CD4-positive, CD25-positive, alpha-beta regulatory T cell (primary cell): ENCODE measurements at places on chromosomes 2 and 18. TPM values are rescaled to one million over a fixed set of nuclear protein-coding genes. Genes with fewer than 3 reads are reported as not detected.

Gene IL1RN
- not detected for total RNA-seq

Gene SLC5A7
- total RNA-seq: not detected

Gene LRP2
- total RNA-seq: not detected

Gene CMPK2
- total RNA-seq: 7.4 TPM

Gene CLEC4F
- not detected for total RNA-seq

Gene NXPH2
- not detected for total RNA-seq

DNA sequence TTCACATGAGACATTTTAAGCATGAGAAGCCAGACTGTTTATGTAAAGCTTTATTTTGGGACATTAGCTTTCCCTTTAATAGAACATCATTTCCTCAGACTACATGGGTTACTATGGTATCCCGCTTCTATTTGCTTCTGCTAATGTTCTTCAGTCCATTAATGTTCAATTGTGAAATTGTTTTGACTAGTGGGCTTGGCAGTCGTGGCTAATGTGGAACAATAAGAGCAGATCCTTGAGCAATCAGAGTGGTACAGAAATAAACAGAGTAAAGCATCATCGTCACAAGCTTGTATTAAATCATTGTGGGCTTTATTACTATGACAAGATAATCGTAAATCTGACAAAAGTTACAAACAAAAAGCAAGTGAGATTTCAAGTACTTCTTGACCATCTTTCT lies 60.2 kb downstream of the PDE1A start:
- H3K4me1 ChIP-seq: no peaks in the 10 kb centered on the region
- no peak overlapping the region for H3K4me3 ChIP-seq
- H3K27ac ChIP-seq: no peak overlapping the region
- H3K36me3 ChIP-seq: no peaks in the 10 kb centered on the region

DNA sequence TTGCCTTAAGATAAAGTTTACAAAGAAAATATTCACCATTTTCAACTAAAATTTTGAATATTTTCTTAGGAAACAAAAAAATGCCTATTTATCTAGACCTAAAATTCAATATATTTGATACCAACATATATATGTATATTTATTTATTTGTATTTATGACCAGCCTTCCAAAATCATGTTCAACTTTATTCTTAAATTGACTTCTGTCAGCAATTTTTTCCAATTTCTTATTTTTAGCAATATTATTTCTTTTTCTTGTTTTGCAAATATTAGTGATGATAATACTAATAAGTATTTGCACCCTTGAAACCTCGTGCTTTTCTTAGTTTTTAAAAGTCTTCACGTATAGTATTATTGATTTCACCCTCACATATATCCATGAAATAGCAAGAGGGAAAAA lies 68.2 kb upstream of the PHLPP1 start:
- H3K36me3 ChIP-seq: no peaks in the 10 kb centered on the region
- peaks cover 1% of the 10 kb centered on the region for H3K27me3 ChIP-seq
- no peak overlapping the region for H3K27ac ChIP-seq
- no peak overlapping the region for H3K4me3 ChIP-seq
- DNase-seq: no peak

GRCh38 chr2:170087413-170087793 lies 90.5 kb upstream of the MYO3B start:
- H3K36me3 ChIP-seq: peaks cover 1% of the 10 kb centered on the region
- DNase-seq: no peak
- no peaks in the 10 kb centered on the region for H3K27me3 ChIP-seq

DNA sequence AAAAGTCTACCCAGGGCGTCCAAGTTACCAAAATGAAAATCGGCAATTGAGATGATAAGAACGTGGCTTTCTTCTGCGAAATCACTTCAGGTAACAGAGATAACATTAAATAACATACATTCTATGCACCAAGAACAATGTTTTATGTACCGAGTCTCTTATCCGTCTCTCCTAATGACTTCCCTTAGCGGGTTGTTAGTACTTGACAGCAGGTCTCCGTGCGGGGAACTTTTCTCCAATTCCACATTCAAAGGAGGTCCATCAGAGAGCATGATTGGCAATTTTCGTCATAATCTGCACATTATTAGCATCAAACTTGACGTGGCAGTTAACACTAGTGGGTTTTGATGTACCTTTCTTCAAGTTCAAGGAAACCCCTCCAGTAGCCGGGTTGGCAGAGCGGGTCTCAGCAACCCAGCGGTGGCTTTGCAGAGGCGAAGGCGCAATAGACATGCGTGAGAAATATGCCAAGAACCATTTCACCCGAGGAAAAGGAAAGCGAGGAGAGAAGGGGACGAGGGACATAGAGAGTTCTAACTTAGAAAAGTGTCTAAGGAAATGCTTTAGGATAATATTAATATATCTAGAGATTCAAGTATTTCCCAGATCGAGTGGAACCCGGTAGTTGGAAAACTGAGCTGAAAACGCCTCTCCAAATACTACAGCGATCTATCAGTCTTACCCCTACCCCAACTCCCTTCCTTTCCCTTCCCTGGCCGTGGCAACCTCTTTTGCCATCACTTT lies 5.0 kb downstream of the EVX2 start:
- no peak overlapping the region for H3K27ac ChIP-seq
- H3K27me3 ChIP-seq: peaks cover 65% of the 10 kb centered on the region
- peaks cover 13% of the 10 kb centered on the region for H3K4me1 ChIP-seq
- DNase-seq: no peak
- no peaks in the 10 kb centered on the region for H3K36me3 ChIP-seq

- H3K27me3 ChIP-seq: no peaks in the 10 kb centered on the region
- H3K4me1 ChIP-seq: no peaks in the 10 kb centered on the region
- DNase-seq: no peak
- no peak overlapping the region for H3K27ac ChIP-seq
- peaks cover 49% of the 10 kb centered on the region for H3K36me3 ChIP-seq
- no peak overlapping the region for H3K4me3 ChIP-seq
These were observed 6.2 kb downstream of the GGCX start for GRCh38 chr2:85554980-85555612.

DNA sequence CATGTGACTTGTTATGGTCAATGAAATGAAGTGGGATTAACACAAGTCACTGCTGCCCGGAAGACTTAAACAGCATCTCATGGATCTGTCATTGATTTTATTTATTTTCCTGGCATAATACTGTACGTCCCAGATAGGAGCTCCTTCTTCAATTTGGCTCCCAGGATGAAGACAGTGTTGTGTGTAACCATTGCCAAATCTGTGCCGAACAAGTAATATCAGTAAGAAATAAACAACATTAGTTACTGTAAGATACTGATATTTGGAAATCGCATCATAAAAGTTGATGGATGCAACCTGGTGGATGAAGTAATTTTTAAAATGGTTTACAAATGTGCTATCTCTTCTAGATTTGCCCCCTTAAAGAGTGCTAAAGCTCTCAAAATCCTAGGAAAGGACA lies 419.0 kb upstream of the MMADHC start:
- H3K4me3 ChIP-seq: no peak overlapping the region
- H3K27me3 ChIP-seq: no peaks in the 10 kb centered on the region
- no peaks in the 10 kb centered on the region for H3K4me1 ChIP-seq
- DNase-seq: no peak
- no peaks in the 10 kb centered on the region for H3K36me3 ChIP-seq
